ENCODE measurements at places on chromosomes 3 and 15. TPM values are rescaled to one million over a fixed set of nuclear protein-coding genes. Genes with fewer than 3 reads are reported as not detected.

TMEM40 gene
- not detected for total RNA-seq

SPATA12 gene
- total RNA-seq = not detected

CADM2 gene
- total RNA-seq = under 0.01 TPM

CELF6 gene
- not detected for total RNA-seq

TUSC2 gene
- 33.7 TPM for total RNA-seq

SUSD5 gene
- 4.6 TPM for total RNA-seq

LRRC31 gene
- total RNA-seq = not detected

WNT5A gene
- 193 TPM for total RNA-seq

Measured in RPMI7951 (cell line).